Parietal lobe (tissue), 2 donors: ENCODE measurements at places on chromosomes 3 and 15. TPM values are rescaled to one million over a fixed set of nuclear protein-coding genes. Genes with fewer than 3 reads are reported as not detected.

COL8A1 gene
- 0.31 TPM for total RNA-seq

AHSG gene
- total RNA-seq = 0.63 TPM

RBM15B gene
- 34.1 TPM for total RNA-seq

P3H2 gene
- 4.7 TPM for total RNA-seq

FBXO40 gene
- total RNA-seq = not detected

ITPKA gene
- total RNA-seq = 1.3 TPM

SLC2A2 gene
- total RNA-seq = not detected

TLR9 gene
- 0.31 TPM for total RNA-seq

DYNLT2B gene
- total RNA-seq = 43.8 TPM

IL17RD gene
- 63.5 TPM for total RNA-seq

DALRD3 gene
- 53.2 TPM for total RNA-seq

PRRT3 gene
- 4.1 TPM for total RNA-seq

ANAPC13 gene
- 39.1 TPM for total RNA-seq

GADL1 gene
- total RNA-seq = 2.8 TPM

HESX1 gene
- total RNA-seq = not detected

LMAN1L gene
- total RNA-seq = not detected

ECE2 gene
- total RNA-seq = 6.9 TPM

TOPAZ1 gene
- total RNA-seq = not detected

TERC gene
- 57.6 TPM for total RNA-seq

ERICH6 gene
- not detected for total RNA-seq

PLA2G4E gene
- total RNA-seq = not detected

SEMA5B gene
- 28.5 TPM for total RNA-seq

GPR156 gene
- 9.1 TPM for total RNA-seq

ANKRD63 gene
- total RNA-seq = 0.94 TPM

AADAC gene
- not detected for total RNA-seq

CCDC54 gene
- 1.6 TPM for total RNA-seq

CLEC3B gene
- 14.7 TPM for total RNA-seq

C3orf20 gene
- 0.31 TPM for total RNA-seq

XCR1 gene
- total RNA-seq = not detected
